ENCODE measurements at places on chromosomes 7 and 10.

- DNase-seq = no peak
These were observed 436.2 kb upstream of the GALNT17 start for GRCh38 chr7:70695795-70696083.

DNA sequence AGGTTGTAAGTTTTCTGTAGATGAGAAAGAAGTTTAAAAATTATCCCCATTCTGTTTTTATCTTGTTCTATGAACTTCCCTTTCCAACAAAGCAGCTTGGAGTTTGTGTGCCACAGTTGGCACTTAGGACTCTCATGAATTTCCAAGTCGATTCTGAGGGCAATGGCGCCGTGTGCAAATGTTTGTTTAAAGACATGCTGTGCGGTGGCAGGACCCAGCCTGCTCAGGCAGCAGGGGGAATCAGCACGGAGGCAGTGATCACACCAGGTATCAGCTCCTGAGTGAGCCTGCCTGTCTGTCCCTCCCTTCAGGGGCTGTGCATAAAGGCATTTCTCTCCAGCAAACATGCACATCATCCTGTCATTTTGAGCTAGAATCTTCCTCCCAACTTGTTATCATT, 109.8 kb upstream of the WDR11 start:
- no peak for DNase-seq

DNA sequence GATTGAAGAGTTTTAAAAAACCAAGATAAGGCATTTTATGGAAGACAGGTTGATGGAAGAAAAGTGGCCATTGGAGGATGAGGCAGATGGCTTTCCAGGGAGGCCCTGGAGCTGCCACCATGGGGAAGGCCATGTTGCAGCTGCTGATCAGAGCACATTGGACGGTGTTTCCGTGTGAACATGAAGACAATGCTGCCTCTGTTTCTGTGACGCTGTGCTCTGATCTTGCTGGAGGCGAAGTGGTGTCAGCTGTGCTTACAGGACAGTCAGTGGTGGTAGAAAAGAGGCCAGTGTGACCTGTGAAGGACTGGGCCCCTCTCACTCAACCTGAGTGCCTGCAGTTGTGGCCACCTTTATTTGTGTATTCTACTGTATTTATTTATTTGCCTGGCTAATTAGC, 132.9 kb downstream of the FAM204A start:
- no peak for DNase-seq

DNA sequence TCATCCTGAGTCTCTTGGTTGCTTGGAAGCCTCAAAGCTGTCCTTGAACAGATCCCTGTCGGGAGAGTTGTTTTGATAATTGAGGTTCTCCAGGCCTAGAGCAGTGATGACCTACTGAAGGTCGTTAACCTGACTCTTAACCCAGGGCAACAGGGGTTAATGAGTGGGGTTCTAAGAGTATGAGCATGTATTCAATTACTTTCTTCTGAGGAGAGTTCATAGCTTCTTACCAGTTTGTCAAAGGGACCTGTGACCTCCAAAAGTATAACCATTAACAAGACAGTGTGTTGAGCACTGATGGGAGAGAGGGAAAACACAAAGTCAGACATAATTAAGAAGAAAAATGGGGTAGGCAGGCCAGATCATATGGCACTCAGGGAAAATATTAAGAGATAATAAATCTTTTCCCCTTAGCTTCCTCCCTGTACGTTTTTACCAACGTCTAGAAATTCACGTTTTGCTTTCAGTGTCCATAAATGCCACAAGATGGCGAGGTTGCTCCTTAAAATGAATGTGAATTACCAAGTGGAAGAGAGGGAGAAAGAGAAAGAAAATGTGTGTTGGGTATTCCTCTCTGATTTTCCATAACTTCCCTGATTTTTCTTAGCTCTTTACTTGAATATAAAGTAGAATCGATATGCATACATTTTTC, 97.6 kb downstream of the SUGCT start:
- DNase-seq = peak; percentile 61

DNA sequence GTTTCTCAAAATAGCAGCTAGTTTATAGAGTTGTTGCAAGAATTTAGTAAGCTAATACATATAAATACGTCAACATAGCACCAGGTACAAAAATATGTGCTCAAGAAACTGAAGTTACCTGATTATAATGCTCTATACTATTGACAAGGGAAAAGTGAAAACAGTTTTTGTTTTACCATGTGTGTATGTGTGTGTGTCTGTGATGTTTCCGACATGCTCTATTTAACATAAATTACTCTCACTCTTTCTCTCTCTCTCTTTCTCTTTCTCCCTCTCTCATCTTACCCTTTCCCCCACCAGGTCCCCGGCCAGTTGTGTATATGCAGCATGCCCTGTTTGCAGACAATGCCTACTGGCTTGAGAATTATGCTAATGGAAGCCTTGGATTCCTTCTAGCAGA, 4.3 kb downstream of the LIPN start:
- DNase-seq = no peak

DNA sequence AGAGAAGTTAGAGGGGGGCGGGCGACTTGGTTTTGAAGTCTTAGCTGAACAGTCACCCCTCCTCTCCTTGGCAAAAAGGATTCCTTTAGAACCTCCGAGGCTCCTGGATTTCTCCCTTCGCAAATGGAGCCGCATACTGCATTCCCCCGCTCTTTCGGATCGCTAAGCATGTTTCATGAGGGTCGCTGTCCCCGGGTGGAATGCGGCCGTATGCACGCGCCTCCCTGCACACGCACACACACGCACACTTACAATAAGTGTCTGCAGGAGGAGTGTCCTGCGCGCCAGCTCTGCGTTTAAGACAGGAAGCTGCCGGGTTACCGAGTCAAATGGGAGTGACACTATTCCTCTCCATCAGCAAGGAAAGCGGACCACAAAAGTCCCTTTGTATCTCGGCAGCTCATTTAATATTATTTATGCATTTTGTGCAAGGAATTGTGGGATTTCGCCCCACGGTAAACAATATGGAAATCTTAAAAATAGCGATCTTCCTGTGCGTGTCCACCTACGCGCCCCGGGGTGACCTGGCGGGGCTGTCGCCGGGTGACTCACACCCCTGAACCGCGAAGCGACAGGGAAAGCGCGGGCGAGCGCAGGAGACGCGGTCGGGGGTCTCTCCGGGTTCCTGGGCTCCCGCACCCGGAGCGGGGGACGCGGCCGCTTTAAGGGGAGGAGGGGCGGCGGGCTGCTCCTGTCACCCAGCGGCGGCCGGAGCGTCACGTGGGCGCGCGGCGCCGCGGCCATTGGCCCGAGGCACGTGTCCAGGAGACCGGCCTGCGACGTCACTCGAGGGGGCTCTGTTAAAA, 988 bp upstream of the EN2 start:
- DNase-seq = peak; percentile 3

GRCh38 chr7:99557940-99558305, 519 bp upstream of the ZNF655 start:
- no peak for DNase-seq

GRCh38 chr7:22726907-22727713, at the start of gene IL6:
IL6 (plus strand) TSS chr7:22727200; CDS start chr7:22727263, 63 bp downstream.
- DNase-seq = peak; percentile 95

GRCh38 chr7:73980206-73980605, 47.8 kb upstream of the ELN start:
- no peak for DNase-seq

DNA sequence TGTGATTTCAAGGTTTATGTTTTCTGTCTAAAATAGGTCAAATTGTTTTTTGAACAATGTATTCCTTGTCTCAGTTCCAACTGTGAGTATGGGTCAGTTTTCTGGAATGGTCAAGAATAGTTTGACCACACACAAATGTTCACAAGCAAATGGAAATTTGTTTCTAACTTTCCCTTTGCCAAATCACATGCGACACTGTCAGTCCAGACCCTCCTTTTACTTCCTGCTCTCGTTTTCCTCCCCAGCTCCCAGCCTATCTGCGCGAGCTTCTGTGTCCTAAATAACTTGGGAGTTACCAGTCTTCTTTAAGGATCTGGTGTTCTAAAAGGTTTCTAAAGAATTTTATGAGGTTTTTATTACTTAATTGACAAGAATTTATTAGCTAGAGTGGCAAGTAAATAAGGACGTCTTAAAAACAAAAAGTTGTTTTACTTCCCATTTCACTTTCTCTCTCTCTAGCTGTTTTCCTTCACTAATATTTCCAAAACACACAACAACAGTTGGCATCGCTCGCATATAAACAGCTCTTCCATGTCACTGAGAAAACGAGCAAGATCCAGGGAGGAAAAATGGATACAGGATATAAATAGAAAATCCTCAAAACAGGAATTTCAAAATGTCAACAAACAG, 266.1 kb upstream of the KLF6 start:
- no peak for DNase-seq

DNA sequence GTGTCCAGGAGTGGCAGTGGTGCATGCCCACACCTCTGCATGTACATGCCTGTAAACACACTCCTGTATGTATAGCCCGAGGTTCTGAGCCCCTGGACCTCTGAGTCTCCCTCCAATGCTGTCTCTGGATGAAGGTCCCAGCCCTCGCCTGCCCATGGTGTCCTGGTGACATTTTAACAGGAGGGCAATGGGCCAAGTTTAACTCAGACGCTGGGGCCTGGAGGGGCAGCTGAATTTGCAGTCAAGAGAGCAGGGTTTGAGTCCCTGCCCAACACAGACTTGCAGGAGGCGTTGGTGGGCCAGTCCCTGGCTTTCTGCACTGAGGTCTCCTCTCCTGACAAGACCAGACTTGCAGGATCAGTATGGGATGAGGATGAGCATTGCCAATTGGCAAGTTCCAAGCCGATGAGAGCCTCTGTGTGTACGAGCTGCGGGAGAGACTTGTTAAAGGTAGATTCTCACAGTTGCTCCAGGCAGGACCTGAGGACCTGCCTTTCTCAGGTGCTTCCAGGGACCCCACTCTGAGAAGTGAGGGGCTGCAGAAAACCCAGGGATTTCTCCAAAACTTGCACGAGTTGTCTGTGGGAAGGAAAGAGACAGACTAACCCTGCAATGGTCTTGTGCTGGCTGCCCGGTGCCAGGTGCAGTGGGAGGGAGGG, 141.9 kb downstream of the ELFN1 start:
- no peak for DNase-seq

- DNase-seq = no peak
These were observed 6.5 kb upstream of the CRHR2 start for GRCh38 chr7:30688718-30689221.

DNA sequence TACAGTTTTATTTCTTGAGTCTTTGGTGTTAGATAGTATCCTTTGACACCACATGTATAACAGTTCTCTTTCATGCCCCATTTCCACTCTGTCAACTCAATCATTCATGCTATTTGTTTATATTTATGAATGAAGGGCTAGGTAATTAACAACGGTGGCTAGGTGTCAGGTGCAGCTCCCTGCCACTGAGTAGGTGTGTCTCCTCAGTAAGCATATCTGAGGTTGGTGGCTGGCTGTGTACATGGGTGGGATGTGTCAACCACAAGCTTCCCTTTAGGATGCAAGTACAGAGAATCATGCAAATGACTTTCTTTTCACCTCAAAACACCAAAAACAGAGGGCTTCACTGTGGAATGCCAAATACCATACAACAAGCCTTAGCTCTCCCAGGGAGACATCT, 83.4 kb downstream of the ZNF365 start:
- no peak for DNase-seq

DNA sequence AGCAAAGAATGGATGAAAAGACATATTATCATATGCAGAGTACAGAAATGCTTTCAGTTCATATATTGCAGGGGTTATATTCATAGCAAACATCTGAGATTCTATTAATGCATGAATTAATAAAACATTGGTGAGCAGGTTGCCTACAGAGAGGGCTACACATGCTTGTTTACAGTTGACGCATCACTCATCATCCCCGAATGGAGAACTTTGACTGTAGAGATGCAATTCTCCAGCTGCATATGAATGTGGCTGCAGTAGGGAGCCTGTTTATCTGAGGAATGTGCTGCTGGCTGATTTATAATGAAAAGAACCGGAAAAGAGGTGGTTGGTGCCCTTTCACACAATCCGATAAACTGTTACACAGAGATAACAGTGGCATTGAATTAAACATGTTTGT, 116.5 kb downstream of the GRM3 start:
- DNase-seq = no peak

DNA sequence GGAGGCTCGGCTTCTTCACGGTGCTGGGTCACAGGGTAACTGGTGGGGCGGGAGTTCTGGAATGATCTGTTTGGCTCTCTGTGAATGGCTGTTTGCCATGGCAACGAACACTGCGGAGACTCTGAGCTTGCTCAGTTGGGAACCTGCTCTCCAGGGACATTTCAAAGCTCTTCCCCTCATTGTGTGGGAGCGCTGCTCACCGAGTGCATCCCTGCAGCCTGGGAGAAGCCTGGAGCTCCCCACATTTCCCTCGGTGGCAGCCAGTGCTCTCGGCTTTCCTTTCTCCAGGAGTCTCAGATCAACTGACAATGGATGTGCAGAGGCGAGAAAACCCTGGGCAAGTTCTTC, 57.6 kb upstream of the CACUL1 start:
- no peak for DNase-seq

GRCh38 chr10:110771486-110771885, 100.2 kb upstream of the PDCD4 start:
- no peak for DNase-seq

DNA sequence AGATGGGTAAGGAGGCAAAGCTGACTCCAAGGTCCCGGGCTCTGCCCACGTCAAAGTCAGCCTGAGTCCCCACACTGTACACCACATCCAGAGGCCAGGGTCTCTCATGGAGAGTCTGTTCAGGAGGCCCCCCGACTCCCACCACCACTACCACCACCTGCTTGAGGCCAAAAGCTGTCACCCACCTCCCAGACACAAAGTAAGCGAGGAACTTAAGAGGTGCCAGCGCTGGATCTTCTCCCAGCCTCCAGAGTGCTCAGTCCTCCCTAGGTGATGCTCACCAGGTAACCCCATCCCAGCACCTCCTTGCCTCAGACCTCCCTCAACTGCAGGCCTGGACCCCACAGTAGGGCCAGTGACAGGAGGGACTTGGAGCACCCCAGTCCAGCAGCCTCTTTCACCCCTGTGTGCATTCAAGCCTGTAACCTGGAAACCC, 520 bp downstream of the NPC1L1 start:
- DNase-seq = no peak

DNA sequence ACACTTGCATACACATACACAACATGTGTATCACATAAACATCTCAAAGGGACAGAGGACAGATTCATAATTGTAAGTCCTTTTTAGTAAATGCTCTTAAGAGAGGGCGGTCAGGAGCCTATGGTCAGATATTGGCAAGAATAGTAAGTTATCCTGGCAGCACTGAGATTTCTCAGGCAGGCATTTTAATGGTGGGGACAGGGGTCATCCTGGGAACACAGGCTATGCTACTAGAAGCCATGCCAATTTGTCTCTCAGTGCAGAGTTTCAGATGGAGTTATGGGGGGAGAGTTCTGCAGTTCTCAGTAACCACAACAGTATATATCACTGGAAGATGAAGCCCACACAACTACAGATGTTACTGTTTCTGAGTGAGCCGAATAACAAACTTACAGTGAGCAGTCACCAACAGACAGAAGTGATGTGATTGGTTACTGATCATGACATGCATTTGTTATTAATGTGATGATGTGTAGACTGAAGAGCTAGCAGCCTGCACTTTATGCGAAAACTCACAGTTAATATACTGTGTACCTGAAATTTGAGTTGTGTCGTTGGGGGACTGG, 16.4 kb downstream of the ZNF487 start:
- no peak for DNase-seq

GRCh38 chr10:88854684-88855083, 3.0 kb upstream of the ANKRD22 start:
- no peak for DNase-seq
